SJCRH30 (cell line): ENCODE measurements at places on chromosomes 11 and 22. TPM values are rescaled to one million over a fixed set of nuclear protein-coding genes. Genes with fewer than 3 reads are reported as not detected.
A peak's percentile ranks its signal among the peaks of the same experiment; 100 is the strongest.

DNA sequence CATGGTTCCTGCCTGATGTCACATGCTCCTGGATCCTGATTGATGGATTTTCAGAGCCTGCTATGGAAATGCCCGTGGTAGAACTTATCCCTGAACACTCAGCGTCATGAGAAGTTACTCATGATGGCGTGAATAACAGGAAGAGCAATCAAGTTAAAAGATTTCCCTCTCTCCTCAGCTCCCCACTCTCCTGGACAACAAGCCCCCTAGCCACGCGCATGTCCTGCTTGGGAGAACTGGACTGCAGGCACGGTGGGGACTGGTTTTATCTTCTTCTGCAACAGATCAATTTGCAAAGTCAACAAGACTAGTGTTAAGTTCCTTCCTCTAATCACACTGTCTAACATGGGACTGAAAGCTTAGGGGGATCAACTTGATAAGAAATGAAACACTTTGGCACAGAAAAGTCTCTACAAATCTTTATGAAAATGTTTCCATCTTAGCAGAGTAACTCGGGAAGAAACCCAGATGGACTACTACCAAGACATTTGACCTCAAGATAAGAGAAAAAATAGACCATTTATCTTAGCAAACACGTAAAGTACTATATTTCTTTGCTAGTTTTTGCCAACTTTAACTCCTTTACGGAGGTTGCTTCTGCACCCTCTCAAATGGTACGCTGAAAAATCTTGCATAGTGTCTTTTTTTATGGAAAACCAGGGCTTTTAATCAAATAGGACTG, 27.6 kb downstream of the POU2AF1 start:
- no peak for DNase-seq

OR51G2 gene
- total RNA-seq, result not detected in 2 replicates

GRCh38 chr11:130881475-130882137, 34.7 kb downstream of the SNX19 start:
- DNase-seq, result no peak

- DNase-seq, result no peak
Measured at GRCh38 chr11:101916422-101916821, at the start of gene ANGPTL5. ANGPTL5 (minus strand) TSS chr11:101916522; CDS start chr11:101907909, 8,613 bp downstream.

DNA sequence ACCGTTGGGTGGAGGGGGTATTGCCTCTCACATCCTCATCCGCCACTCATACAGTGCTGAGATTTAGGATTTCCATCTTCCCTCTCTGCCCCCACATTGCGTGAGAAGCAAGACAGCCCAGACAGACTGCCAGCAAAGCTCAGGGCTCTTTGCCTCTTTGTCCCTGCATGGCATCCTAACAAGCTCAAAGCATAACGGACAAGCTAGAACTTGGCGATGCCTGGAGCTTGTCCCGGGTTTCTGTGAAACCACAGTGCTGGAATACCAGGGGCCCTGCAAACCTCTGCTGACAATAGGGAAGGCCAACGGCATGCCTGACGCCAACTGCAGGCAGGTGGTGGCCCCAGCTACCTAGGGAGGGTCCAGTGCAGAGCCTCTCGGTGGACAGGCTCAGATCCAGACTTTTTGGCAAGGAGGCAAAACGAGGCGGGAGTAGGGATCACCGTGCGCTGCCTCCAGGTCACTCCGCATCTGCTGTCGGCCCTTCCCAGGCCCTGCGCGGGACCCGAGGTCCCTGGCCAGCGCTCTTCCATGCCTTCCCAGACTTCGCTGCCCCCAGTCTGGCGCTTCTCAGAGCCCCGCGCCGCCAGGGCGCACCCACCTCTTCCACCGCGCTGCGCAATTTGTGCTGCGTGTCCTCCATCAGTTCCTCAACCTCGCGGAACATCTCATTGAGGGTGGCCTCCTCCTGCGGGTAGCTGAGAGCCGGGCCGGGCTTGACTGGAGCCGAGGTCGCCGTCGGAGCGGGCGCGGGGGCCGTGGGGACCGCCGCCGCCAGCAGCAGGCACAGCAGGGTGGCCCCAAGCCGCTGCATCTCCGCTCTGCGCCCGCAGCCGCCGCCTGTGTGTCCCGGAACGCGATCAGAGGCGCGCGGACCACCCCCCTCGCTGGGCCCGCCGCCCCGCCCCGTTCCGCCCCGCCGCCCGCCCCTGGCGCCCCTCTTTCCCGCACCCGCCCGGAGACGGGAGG, at the start of gene DKK3:
Gene DKK3, minus strand, starts transcription at position 858 of the 969 bp plus-strand sequence. Its CDS starts 44 bp downstream, at position 814.
- DNase-seq, result peak; percentile 31

ANO3 gene
- total RNA-seq, result 0.12 and 0.56 TPM in 2 replicates
